ENCODE measurements at places on chromosomes 2 and 18.

DNA sequence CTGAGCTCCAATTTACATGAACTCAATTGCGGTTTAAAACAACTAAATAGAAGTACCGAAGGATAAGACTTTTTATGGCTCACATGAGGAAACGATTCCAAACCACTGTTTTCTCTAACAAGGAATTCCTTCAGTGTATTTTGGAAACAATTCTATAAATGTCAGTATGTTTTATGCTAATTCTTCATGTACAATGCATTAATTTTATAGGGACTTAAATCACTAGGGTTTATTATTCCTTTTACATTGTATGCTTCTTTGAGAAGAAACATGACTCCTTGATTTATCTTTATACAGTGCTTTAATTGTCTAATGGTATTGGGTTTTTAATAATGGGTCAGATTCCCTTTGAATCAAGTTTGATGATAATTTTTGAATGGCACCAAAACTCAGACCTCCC, 566.8 kb downstream of the EPHA4 start:
- DNase-seq: no peak

DNA sequence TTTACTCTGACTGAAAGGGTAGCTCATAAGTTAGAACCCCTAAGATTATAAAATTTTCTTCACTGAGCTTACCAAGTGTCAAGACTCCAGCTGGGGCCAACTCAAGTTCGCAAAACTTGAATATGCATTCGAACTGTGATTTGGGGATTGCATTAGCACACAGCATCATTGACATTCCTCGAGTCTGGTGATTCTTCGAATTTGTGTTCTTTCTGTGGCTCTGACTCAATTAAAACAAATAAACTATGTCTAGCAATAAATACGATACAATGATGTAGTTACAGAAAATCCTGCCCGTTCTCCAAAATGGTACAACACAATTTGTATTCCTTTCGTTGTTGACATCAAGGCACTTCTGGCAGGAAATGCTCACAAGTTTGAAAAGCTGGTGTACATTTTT, 11.1 kb downstream of the CCL20 start:
- no peak for DNase-seq

GRCh38 chr2:45982096-45982495, 315.1 kb upstream of the EPAS1 start:
- no peak for DNase-seq

DNA sequence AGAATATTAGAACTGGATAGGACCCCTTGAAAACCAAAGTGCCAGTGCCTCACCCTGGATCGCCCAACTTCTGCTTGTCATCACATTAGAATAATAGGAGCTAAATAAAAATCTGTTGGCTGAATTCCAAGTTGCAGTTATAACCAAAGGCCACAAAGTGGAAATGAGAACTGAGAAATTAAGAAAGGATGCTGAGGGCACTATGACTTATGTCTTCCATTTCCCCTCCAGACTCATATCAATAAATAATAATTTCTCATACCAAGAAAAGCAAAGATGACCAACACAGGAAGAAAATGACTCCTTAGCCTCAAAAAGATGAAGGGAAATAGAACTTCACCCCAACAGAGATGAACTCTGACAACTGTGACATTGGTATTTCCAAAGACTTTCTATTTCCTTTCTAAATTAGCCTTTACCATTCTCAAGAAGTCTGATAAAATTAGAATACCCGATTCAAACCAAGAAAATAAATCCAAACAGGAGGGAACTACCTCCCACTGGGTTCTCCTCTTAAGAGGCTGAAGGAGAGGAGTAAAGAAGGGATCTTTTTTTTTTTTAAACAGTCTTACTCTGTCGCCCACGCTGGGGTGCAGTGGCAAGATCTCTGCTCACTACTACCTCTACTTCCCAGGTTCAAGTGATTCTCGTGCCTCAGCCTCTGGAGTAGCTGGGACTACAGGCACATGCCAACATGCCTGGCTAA, 46.5 kb upstream of the EPG5 start:
- DNase-seq: no peak

DNA sequence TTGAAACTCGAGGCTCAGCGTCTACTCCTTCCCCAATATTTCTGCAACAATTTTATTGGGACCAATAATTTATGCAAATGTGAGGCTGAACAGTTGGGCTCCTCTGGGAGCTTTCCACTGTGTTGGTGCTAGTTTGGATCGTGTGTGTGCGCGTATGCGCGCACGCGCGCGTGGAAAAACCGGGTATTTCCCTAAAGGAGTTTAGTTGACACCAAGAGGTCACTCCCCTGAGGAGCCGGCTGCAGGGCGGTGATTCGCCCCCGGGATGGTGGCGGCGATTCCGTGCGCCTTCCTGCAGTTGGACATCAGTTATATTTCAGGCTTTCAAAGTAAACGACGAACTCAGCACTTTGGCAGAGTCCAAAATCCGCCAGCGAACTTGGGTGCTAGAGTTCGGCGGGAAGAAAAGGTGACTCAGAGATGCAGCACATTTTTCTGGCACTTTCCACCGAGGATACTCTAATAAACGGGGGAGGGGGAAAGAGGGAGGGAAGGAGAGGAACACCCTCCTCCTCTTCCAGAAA, 186.5 kb upstream of the FANCL start:
- DNase-seq: no peak

DNA sequence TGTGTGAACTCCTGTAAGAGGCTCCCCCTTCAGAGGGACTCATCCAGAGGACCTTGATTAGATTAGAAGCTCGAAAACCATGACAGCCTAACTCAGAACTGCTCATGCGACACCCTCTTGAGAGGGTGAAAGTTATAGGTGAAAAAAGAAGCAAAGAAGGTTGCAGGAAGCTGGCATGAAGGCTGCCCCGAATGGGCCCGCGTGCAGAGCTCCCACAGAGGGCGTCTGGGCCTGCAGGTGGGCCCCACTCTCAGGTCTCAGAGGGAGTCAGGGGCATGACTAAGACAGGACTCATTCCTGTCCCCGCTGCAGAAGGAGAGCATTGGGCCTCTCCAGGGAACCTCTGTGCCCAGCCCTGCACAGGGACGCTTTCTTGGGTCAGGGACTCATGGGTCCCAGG, 235.4 kb downstream of the EIPR1 start:
- DNase-seq: no peak

- no peak for DNase-seq
Measured at GRCh38 chr2:98583816-98584618, 24.3 kb downstream of the COA5 start.

- DNase-seq: no peak
Measured at GRCh38 chr2:120600335-120600734, 135.3 kb upstream of the GLI2 start.

GRCh38 chr18:62060820-62061219, 126.0 kb downstream of the PIGN start:
- no peak for DNase-seq

GRCh38 chr2:7405861-7406715, 488.9 kb downstream of the RNF144A start:
- DNase-seq: no peak

DNA sequence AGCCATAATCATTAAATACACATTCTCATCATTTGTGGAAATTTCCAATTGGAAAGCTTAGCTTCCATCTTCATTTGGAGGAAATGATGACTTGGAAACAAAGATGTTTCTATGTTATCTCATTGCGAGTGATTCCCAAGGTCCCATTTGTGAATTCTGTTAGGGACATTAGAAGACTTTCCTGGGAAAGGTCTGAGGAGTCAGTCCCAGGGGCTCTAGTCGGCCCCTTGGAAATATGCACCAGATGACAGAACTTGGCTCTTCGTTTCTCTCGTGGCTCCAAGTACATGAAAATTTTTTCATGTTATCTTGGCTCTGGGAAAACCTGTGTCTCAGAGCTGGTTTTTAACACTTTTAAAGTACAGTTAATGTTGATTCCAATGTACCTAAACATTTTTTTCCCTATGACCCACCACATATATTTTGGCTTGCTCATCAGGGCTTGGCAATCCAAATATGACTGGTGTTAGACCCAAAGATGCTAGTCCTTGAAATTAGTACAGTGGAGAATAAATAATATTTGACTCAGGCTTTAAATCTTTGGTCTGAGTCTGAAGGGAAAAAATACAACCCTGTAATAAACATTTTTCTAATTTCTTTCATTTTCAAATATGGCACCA, 15.4 kb upstream of the CAVIN2 start:
- DNase-seq: no peak

DNA sequence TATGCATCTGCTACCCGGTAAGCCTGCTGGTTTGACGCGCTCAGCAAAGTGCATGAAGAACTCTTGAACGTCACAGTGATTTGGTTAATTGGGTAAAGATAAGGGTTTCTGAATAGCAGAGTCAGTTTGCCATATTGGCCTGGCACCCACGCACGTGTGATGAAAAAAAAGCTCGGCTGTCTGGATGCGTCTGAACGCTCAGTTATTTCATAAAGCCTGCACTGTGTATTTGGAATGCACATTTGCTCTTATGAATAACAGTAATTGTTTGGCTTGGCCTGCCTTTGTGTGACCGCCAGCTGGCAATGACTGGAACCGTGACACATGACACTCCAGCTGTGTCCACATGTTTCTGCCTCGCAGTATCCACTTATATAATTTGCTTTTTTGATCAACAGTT, 129.2 kb upstream of the MEIS1 start:
- DNase-seq: no peak

DNA sequence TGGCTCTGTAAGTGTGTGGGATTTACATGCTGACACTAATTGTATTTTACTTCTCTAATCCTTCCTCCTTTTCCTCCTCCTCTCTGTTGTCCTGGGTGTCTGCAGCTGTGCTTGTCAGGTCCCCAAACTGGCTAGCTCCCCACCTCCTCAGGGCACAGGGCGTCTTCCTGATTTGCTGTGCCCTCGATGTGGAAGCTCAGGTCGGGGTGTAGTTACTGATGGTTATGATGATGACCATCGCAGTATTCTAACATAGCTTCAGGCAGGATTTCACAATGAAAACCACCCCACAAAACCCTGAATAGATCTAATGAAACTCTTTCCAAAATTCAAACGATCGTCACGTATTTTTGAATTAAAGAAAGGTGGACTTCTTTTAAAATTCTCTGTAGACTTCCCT, 428.4 kb downstream of the TGIF1 start:
- DNase-seq: no peak

DNA sequence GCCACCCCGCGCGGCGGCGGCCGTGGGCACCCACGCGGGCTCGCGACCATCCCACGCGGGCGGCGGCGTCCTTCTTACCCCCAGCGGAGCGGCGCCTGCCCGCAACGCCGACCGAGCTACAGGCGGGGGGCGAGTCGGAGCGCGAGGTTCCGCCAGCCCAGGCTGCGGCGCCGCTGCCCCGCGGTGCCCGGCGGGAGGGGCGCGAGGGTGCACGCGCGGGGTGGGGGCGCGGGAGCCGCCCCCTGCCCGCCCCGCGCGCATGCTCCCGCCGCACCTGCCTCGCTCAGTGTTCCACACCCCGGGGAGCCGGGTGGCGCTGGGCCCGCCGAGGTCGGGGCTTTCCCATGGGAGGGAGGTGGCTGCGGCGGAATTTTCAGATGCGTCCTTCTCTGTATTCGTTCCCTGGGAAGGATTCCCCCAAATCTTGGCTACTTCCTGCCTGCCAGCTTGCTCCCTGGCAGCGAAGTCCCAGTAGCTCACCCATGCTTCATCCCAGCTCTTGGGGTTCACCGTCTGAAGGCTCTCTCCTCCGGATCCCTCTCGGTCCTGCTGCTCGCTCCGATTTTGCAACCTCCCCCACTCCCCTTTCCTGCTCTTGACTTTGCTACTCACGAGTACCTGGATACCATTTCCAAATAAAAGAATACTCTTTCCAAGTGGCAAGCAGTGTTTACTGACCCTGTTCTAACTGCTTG, at the start of gene L3MBTL4:
TSS of gene L3MBTL4 (minus strand) at position 189 of the 695 bp plus-strand sequence. CDS start 103,286 bp downstream, outside the sequence.
- DNase-seq: no peak

GRCh38 chr2:238099714-238100048, 459 bp upstream of the ESPNL start:
- DNase-seq: peak; percentile 6

DNA sequence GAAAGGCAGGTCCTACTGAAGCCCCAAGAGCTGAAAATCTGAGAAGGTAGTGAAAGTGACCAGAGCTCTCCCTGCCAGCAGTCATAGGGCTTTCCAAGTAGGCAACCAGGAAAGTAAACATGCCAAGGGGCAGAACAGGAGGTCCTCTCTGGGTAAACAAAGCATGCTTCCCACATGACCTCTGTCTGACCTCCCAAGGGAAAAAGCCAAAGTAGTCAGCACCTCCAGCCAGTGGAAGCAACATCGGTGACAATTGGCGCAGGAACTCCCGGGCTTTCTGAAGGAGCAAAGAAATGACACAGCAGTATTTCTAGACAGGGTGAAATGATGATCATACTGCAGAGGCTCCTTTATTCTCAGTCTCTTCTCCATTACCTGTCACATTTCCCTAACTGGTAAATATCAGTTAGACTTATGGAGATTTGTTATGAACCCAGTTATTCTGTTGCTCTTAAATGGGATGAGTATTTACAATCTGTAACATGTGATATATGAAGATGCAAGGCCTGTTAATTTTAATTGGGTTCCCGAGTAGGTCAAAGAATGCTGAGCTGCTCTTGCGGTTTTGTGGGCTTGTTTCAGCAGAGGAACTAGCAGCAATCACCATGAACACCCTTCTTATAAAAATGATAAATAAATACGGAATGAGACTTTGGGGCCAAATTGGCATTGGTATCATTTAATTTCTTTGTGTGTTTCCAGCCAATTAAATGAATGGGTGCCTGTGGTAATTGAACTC, 321.0 kb downstream of the RND3 start:
- no peak for DNase-seq

- DNase-seq: no peak
Measured at GRCh38 chr2:31066551-31066950, 71.7 kb downstream of the GALNT14 start.

DNA sequence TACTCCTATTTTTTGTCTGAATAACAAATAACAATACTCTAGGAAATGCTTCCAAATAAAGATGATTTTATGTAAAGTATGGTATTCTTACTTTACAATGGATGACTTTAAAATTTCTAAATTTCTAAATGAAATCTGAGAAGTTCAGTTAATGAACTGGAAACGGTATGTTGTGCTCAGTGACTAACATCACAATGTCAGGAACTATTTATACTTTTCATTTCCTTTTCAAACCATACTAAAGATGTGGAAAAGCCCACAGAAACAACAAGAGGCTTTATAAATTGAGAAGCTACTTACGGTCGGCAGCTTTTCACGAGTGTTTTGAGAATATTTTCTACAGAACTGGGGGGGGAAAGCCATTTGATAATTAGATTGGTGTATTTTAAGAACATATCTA, 31.1 kb downstream of the PSME4 start:
- DNase-seq: no peak

GRCh38 chr2:191177751-191178736, 27.2 kb upstream of the STAT4 start:
- no peak for DNase-seq

- DNase-seq: no peak
Measured at GRCh38 chr2:43099797-43100196, 126.6 kb downstream of the ZFP36L2 start.

- no peak for DNase-seq
Measured at GRCh38 chr18:449374-449773, 51.1 kb downstream of the COLEC12 start.

- no peak for DNase-seq
Measured at GRCh38 chr2:27960237-27960912, 69.8 kb downstream of the BABAM2 start.

Data from central memory CD8-positive, alpha-beta T cell (primary cell).